ENCODE measurements at places on chromosomes 1 and 21. TPM values are rescaled to one million over a fixed set of nuclear protein-coding genes. Genes with fewer than 3 reads are reported as not detected.

DNA sequence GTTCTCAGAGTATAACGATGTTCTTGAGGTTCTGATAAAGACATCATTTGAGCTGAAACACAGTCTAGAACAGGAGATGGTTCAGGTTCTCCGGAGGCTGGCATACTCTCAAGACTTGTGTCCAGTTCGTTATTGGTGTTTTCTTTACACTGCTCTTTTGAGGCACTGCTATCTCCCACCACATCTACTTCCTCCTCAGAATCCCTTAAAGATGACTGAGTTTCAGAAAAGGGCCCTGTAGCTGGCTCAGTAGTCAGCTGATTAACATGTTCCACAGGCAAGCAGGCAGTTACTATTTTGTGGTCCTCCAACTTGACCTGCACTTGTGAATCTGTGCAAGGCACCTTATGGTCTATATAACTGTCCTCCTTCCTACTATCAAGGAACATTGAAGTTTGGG is 50.2 kb downstream of the ZZZ3 start:
- no peak for DNase-seq

PIP5K1A gene
- total RNA-seq = 75.9 TPM

GRCh38 chr1:30130099-30130498 is 593.3 kb downstream of the MATN1 start:
- no peak for DNase-seq

DNA sequence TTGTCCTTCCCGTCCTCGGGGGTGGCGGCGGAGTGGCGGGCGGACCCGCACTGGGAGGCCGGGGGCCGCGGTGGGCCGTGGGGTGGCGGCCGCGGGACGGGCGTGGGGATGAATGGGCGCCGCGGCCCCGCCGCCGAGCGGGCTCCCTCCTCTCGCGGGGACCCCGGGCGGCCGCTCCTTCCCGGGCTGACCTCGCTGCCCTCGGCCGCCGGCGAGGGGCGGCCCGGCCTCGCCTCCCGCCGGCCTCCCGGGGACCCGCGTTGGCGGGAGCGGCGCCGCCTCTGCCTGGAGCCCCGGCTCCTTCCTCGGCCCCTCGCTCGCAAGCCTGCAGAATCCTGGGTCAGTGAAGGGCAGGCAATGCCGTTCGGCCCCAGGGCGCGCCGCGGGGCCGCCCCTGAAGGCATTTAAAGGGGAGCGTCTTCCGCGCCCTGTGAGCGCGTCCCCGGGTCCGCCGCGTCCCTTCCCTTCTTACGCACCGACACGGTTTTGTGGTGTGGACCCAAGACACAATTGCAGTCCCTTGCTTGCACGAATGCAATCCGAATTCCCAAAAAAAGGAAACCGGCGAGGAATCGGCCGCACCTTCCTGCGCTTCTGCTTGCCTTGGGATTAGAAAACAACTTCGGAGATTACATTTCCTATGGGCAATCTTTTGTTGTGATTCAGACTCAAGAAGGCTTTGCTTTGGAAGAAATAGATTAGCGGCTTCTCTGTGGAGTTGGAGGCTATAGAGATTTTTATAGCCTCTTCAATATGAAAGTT is 776 bp downstream of the ITSN1 start:
- no peak for DNase-seq

GRCh38 chr1:201053155-201053860 is 29.8 kb upstream of the KIF21B start:
- DNase-seq = no peak

DNA sequence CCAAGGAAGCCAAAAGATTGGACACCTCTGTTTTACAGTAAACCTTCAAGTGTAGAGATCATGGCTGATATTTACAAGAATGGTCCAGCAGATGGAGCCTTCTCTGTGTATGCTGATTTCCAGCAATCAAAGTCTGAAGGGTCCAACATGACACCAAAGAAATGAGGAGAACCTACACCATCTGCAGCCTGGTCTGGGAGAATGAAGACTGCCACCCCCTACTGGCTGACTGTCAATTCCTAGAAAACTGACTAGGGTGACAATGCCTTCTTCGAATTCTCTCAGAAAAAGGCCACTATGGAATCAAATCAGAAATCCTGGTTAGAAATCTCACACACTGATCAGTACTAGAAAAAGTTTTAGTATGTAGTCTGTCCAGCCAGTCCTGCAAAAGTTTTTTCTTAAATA is 83.3 kb downstream of the CDC42BPA start:
- DNase-seq = peak; percentile 60

DNA sequence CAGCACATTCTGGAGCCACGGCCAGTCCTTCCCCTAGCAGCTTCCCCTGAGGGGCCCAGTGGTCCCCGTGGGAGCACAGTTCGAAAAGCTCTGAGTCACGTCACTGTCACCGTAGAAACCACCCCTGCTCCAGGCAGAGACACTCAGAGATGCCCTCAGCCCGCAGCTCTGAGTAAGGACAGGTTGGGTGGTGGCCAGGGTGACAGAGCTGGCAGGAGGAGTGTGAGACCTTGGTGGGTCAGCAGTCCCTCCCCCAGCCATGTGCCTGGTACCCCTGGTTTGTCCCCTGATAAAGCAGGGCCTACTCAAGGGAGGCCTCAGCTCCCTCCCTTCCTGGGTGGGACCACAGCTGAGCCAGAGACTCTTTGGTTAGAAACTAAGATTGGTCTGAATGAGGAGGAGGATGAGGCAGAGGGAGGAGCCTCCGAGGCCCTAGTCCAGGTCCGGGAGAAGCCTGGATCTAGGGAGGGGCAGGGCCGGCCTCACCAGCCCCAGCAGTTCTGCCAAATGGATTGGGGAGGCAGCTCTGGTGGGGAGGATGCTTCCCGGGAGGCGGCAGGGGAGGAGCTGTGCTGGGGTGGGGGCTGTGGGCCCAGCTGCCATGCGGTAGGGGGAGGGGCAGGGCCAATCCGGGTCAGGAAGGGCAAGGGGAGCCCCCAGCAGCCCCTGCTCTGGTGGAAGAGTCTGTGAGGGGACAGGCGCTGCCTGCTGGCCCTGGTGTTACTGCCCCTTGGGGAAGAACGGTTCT is 55.2 kb downstream of the SLC9A1 start:
- DNase-seq = no peak

HLX gene
- 1.4 TPM for total RNA-seq

DNA sequence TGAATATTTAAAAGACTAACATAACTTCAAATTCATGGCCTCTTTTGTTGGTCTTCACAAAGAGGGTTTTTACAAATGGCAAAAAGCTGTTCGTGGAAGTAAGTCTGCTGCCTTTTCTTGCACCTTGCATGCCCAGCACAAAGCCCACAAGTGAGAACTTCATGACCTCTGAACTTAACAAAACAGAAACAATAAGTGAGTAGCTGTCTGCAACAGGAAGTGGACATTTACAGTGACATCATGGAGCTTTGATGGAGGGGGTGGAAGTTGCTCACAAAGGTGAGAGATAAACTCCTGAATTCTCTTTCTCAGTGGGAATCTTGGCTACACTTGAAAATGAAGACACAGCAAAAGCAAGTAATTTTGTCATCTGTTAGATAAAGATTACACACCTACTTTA is 303.3 kb upstream of the DEPDC1 start:
- no peak for DNase-seq

- no peak for DNase-seq
These were observed 83.4 kb downstream of the MATN1 start for GRCh38 chr1:30639881-30640452.

- DNase-seq = no peak
These were observed 67.7 kb downstream of the PTGER3 start for GRCh38 chr1:70979881-70980280.

DNA sequence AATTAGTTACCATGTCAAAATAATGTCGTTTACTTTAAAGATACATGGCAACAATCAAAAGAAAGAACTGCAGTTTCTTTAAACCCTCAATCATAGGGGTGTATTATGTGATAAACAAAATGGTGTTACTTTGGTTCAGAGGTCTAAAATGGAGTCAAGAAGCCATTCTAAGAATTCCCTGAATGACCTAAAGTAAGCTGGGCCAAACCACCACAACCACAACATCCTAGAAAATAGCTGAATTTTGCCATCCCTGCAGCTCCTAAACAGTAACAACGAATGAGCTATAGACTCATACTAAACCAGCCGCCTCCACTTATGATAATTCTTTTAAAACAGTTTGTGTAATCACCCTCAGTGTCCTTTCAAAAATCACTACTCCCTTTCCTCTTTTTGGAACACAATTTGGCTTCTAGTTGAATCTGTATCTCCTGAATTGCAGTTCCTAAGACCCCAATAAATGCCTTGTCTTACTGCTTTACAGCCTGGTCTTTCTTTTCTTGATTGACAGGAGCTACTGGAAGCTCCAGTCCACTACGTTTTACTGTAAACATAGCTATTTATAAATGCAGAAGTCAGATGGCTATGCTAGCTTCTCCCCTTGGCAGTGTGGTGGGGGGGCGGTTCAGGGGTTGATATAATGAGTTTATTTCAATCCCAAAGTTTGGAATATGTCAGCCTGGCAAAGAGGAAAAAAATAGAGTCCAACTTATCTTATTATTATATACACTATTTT is 84.3 kb downstream of the PLPPR4 start:
- no peak for DNase-seq

PYGO2 gene
- 49.8 TPM for total RNA-seq
